Activated CD4-positive, alpha-beta T cell treated with anti-CD3 and anti-CD28 coated beads for 1 hour (primary cell): ENCODE measurements at places on chromosomes 7 and 10.

DNA sequence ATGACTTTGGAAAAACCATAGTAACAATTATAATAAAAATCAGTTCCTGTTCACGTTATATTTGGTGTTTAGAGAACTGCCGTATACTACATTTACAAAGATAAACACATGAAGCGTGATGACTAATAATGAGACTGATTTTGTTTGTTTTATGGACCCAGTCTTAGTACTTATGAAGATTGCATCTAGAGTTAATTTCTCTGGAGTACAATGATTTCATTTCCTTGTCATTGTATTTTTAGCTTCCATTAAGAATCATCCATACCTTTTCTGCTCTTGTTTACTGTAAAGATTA lies 2.9 kb downstream of the RBM20 start:
- no peak for DNase-seq

DNA sequence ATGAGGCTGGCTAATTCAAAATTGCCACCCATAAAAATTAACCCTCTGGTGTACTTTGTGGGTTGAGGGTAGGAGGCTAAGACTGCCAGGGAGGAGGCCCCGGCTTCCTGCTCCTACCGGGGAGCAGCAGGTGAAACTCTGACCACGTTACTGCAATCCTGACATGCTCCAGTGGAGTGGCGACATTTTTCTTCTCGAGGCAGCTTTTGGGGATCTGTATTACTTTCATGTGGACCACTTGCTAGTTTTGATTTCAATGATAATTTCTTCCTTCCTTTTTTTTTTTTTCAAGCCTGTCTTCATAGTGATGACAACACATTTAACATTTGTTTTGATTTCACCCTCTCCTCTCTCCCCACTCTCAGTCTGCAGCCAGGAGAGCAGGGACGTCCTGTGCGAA lies 14.6 kb downstream of the GATA3 start:
- no peak for DNase-seq

GRCh38 chr10:31018962-31019361 lies 12.7 kb downstream of the ZNF438 start:
- no peak for DNase-seq

GRCh38 chr7:129947049-129947448 lies 5.7 kb downstream of the UBE2H start:
- DNase-seq = no peak

DNA sequence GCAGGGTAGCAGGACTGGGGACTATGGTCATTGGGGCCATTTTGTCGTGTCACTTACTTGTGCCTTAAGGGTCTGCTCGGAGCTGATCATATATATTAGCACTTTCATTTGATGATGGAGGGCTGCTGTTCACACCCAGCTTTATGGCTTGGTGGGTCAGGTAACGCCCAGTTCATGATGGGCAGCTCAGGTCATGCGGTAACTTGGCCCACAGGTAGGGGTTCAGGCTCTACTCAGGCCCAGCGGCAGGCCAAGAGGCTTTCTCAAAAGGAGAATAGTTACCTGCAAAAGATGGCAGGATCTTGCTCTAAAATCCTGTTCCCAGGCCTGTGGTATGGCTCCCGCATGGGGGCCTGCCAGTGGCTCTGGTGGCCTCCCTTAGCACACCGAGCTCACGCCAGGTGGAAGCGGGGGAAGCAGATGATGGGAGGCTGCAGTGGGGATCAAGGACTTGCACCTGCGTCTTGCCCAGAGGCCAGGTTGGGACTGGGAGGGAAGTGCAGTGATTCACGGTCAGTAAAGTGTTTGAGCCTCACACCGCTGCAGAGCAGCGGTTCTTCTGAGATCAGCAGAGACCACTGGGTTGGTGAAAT lies 109.5 kb downstream of the ADCY1 start:
- no peak for DNase-seq

DNA sequence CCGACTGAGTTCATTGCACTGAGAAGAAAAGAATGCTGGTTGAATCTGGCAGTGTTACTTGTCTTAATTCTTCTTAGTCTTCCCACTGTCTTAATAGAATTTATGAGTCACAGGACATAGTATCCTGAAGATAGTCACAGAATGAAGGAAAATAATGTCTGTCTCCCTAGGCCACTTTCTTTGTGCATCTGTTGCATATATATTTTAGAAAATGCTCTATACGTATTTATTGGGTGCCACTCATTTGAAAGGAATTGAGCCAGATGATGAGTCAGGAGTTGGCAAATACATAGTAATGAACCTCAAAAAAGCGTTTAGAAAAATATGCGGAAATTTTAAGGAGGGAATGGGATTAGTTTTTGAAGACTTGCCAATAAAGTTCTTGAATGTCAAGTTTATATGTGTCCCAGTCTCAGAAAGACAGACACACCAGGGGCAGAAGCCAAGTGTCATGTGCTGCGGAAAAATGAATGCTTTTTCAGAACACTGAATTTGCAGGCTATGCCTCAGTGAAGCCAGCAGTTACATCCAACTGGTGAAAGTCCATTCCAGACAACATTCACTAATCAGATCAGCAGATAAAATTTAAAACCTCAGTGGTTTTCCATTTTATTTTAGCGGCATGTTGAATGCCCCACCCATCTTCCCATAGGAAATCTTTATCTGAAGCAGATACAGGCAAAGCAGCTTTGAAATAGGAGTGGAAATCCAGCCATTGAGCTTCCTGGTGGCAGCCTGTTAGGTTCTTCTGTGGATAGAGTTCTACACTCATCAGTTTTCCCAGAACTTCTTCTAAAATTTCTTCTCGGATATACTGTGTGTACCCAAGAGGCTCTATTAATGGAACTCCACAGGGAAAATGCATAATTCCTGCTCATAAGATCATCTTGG lies 308.4 kb downstream of the BICC1 start:
- DNase-seq = no peak

GRCh38 chr10:78301891-78302738 lies 268.5 kb downstream of the RPS24 start:
- no peak for DNase-seq

- no peak for DNase-seq
These were observed 6.0 kb upstream of the TRPV6 start for GRCh38 chr7:142891490-142892082.
